ENCODE measurements at places on chromosomes 5 and 9.

DNA sequence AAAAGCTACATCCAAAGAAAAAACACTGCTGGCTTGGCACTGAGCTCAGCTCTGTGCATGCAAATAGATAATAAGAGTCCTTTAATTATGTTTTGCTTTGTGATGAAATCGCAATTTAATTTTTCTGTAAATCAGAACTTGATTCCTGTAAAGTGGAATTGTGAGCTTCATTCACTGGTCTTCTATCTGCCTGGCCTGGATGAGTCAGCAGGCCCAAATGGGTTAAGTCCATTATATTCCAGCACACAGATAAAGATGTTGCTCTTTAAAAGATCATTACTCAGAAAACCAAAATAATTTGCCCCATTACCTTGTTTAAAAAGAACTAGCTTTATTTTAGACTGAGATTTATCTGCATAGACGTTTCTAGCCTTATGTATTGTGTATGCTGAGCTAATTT is 90.4 kb downstream of the CARTPT start:
- no peak for DNase-seq

GRCh38 chr9:23426144-23426543 is 399.9 kb downstream of the ELAVL2 start:
- DNase-seq: no peak

GRCh38 chr9:133792721-133793470 is 54.7 kb upstream of the SARDH start:
- DNase-seq: peak; percentile 17

DNA sequence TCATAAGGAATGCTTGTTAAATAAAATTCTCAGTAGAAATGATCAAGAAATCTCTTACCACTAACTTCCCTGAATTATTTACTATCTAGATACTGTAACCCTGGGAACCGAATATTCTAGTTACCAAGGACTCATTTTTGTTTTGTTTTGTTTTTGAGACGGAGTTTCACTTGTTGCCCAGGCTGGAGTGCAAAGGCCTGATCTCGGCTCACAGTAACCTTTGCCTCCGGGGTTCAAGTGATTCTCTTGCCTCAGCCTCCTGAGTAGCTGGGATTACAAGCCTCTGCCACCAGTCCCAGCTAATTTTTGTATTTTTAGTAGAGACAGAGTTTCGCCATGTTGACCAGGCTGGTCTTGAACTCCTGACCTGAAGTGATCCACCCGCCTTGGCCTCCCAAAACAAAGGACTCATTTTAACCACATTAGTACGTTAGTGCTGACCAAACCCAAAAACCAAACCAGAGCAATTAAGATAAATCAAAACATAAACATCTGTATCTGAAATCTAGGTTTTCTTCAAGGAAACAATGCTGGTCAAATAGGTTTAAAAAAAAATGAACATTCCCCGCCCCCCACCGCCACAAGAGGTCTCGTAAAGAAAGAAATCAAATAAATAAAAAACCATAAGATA is 3.7 kb downstream of the TXN start:
- no peak for DNase-seq

- no peak for DNase-seq
Observed at GRCh38 chr9:129550199-129550839, 70.6 kb downstream of the C9orf50 start.

DNA sequence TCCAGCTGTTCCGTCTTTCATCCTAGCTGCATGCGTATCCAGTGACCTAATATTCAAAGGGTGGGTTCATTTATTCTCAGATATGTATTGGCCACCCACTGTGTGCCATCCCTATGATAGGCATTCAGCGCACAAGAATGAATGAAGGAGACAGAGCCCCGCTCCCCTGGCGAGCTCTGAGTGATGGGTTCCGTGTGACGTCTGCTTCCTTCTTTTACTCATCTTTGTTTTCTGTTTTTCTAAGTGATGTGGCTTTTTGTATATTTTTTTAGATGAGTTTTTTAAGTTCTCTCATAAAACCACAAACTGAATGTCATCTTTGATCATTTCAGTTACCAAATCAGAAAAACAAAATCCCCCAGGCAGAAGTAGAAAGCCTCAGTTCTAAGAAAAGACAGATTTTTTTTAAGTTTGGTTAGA is 168.3 kb upstream of the OTULINL start:
- no peak for DNase-seq

All from stimulated activated CD4-positive, alpha-beta T cell treated with anti-CD3 and anti-CD28 coated beads, TNF-alpha, amount 100 ng/mL, for 1 hour (primary cell).